ENCODE measurements at places on chromosomes 6 and 20. TPM values are rescaled to one million over a fixed set of nuclear protein-coding genes. Genes with fewer than 3 reads are reported as not detected.

Gene VNN1
- total RNA-seq = 0.15 TPM

Gene DNMT3B
- 4.2 TPM for total RNA-seq

Gene LINC00237
- not detected for total RNA-seq

Gene BANF2
- not detected for total RNA-seq

Gene SULF2
- 23.5 TPM for total RNA-seq

Gene NCOA7
- total RNA-seq = 13.6 TPM

Gene WASF1
- 10.0 TPM for total RNA-seq

Gene ECT2L
- not detected for total RNA-seq

Gene PABPC1L
- total RNA-seq = 20.6 TPM

Gene FGD2
- total RNA-seq = 0.08 TPM

Gene FILIP1
- total RNA-seq = 0.32 TPM

Gene GUCA1A
- not detected for total RNA-seq

Gene SLC17A3
- total RNA-seq = 1.0 TPM

Gene PPP1R16B
- 0.15 TPM for total RNA-seq

Gene LAMP5
- not detected for total RNA-seq

Measured in A549 treated with Mapracorat at 1 μM for 4 hours (cell line).